B cell (primary cell): ENCODE measurements at places on chromosomes 2 and 18. TPM values are rescaled to one million over a fixed set of nuclear protein-coding genes. Genes with fewer than 3 reads are reported as not detected.
A peak's percentile ranks its signal among the peaks of the same experiment; 100 is the strongest.

GRCh38 chr2:28755421-28755820 is 3.8 kb downstream of the PPP1CB start:
- no peak for DNase-seq

DNA sequence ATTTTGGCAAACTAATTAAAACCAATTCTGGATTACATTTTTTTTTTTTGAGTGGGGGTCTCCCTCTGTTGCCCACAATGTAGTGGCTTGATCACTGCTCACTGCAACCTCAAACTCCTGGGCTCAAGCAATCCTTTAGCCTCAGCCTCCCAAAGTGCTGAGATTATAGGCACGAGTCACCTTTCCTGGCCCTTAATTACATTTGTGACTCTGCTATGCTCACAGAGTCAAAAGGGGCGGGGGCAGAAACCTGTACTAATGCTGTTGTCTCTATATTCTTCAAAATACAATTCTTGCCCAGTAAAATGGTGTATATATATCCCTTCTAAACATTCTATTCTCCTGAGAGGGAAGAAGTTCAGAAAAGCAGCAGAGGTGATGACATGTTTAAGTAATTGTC is 23.2 kb downstream of the PRKD3 start:
- DNase-seq, result no peak

DNA sequence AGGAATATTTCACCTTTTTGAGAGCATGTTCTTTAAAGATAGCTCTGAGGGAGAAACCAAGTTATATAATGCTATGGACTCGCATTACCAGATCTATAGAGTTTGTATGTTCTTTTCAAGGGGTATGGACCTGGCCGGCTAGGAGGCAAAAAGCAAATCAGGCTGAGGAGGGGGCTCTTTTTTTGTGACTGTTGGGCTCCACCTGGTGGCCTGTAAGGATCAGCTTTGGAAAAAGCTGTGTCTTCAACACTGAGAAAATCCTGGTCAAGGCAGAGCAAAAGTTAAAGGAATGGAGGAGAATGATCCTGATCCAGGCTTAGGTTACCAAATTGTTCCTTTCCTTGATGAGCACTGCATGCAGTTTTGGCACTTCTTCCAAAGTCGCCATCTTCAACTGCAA is 180.5 kb downstream of the DIS3L2 start:
- DNase-seq, result peak; percentile 35

DNA sequence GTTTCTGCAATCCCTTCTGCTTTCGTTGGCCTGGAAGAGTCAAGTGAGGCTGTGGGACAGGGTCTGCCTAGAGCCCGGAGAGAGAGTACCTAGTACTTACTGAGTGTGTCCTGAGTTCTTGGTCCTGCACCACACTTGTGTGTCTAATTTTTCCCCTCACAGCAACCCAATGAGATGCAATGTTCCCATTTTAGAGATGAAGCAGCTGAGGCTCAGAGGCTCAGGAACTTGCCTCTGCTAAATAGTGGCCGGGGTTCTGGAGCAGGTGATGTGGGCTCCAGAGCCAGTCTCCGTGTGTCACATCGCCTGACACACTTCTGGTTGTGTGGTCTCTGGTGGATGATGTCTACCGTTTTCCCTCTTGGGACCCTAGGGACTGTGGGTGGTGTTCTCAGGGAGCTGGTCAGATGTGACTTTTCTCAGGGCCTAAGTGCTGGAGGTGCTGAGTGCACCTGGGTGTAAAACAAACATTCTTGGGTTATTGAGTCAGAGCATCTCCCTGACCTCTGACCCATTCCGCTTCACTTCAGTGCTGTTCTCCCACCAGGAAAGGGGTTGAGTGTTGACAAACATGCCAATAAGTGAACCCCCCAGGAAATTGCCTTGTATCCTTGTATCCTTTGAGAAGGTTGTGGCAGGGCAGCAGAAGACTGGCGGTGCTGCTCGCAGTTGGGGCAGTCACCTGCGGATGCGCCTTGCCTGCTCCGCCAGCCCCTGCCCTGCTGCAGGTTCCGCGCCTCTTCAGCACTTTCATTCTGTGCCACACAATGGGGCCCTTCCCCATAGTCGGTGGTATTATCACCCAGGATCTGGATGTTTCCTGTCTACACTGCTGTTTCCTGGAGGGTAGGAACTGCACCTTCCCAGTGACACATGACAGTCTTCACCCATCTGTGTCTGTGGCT is 32.1 kb downstream of the HK2 start:
- DNase-seq, result no peak

DNA sequence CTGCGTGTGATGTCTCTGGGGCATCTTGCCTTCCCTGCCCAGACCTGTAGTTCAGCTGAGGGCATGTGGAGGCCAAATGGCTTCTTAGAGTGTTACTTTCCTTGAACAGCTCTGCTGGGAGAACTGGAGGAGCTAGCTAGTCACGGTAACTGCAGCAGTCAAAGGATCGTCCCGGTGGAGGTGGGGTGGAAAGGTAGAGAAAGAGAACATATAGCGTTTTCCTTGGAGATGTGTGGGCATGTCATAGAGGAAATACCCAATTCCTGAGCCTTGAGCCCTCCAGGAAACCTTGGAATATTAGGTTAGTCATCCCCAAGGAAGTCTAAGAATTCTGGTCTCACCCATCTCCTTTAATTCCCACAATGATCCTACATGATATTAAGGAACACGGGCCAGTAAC is 33.5 kb upstream of the IL37 start:
- no peak for DNase-seq

- no peak for DNase-seq
Measured at GRCh38 chr2:32404691-32405090, 47.9 kb downstream of the BIRC6 start.

DNA sequence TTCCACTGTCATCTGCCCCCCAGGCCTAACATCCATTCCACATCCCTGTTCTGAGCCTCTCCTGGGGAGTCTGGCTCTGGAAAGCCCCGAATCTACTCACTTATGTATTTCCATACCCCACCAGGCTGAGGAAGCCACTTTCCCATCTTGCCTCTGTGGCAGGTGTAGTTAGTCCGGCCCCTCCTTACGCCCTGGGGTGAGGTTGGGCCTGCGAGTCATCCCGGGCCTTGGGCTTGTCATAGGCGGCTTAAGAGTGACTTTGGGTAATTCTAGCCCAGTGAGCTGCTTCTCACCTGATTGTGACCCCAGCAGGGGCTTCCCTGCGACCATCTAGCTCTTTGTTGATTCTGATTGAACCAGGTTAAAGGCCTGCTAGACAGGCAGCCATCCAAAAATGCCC is 21.1 kb downstream of the PCARE start:
- DNase-seq, result no peak

DNA sequence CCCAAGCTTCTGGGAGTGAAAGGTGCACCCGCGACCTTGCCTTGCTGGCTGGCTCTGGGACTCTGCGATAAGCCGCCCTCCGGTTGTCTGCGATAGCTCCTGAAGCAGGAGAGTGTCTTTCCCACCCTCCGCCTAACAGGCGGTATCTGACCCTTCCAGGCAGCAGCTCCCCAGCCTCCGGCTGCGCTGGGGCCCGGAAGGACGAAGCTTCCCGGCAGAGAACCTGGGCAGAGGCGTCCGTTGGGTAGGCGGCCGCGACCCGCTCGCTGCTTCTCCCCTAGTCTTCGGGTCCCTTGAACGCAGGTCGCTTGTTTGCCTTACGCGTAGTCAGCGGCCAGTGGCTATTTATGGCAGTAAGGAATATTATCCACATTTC is 446 bp upstream of the RHBDD1 start:
- no peak for DNase-seq

GRCh38 chr2:25570161-25570845 is 103.1 kb downstream of the DTNB start:
- no peak for DNase-seq

- DNase-seq, result no peak
Measured at GRCh38 chr2:105085525-105085924, 47.7 kb downstream of the MRPS9 start.

DNA sequence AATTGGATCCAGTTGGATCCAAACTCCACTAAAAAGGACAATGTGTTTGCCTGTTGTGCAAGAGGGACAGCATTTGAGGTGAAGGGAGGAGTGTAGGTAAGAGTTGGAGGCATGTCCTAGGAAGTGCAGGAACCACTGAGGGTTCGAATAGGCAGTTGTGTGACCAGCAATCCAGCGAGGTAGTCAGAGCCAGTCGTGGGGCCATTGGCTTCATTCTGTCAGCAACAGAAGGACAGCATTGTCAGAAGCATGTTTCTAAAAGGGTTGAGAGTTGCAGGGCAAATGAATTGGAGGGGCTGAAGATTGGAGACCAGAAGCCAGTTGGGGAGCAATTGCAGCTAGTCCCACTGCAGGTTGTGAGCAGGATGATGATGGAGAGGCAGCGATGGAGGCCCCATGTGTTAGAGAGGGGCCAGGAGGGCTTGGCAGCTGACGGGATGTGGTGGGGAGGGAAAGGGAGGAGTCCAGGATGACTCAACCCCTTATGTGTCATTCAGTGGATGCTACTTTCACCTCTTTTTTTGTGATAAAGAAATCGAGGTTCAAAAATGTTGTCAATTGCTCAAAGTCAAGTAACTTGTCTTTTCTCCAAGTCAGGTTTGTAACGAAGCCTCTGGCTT is 96.7 kb upstream of the SIX3 start:
- DNase-seq, result no peak

GRCh38 chr2:117065912-117066311 is 748.6 kb upstream of the DDX18 start:
- DNase-seq, result no peak

DNA sequence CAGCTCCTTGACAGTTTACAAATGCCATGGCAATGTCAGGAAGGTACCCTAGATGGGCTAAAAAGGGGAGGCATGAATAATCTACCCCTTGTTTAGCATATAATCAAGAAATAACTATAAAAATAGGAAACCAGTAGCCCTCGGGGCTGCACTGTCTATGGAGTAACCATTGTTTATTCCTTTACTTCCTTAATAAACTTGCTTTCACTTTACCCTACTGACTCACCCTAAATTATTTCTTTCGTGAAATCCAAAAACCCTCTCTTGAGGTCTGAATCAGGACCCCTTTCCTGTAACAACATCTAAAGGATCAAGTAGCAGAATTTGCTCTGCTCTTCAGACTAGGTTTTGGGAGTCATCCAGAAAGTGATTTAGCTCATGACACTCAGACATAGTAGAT is 43.7 kb downstream of the CD8B2 start:
- no peak for DNase-seq

DNA sequence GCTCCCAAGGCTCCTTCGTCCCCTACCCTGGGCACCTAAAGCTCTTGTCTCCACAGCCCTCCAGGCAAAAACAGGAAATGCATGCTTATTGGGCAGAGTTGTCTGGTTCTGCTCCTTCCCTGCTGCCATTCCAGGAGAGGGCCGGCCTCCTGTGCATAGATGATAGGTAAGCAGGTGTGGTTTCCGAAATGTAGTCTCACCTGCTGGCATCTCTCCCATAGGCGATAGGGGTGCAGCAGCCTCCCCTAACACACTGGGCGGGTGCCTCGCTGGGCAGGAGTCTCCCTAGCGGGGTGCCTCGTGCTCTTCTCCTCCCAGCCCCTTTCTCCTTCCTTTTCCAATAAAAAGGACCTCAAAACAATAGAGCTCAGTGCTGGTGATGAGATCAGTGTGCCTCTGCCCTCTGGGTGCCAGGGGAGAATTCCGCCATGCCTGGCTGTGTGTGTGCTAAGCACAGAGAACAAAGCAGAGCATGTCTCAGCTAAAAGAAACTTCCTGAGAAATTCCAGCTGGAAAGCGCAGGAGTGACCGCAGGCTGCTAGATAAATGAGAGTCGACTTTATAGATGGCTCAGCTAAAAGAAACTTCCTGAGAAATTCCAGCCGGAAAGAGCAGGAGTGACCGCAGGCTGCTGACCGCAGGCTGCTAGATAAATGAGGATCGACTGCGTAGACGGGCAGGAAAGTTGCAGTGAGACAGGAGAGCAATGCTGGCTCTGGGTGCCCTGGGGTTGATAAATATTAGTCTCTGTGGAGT is 11.3 kb upstream of the PXDN start:
- no peak for DNase-seq

DNA sequence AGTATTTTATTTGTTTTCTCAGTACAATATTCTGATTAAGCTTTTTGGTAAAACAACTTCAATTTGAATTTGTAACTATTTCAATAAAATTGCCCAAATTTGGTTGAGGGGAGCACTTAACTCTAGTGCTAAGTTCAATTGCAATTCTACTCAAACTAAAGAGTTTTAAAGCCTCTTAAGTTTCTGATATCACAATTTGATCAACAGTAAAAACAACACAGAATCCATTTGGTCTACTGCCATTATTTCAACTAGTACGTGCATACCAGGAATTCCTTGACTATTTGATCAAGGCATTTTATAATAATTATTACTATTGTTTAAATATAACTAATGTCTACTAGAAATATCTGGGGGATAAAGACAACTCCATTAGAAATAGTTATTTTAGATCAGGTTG is 150.9 kb downstream of the ROCK1 start:
- no peak for DNase-seq

- DNase-seq, result no peak
Measured at GRCh38 chr18:79570266-79571201, 109.1 kb upstream of the CTDP1 start.

DNA sequence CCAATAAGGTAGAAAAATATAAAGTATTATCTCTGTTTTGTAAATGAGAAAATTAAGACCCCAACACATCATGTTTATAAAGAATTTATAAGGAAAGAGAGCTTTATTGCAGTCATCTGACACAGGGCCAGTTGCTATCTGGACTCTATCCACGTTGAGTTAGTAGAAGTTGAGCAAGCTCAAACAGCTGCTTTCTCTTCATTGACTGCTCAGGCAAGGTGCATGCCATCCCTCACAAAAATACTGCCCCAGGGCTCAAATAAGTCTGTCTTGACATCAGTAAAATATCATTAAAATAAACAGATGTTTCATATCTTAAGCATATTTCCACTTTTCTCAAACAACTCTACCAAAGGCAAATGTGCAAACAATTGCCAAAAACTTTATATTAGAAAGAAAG is 14.8 kb downstream of the COL5A2 start:
- no peak for DNase-seq

DNA sequence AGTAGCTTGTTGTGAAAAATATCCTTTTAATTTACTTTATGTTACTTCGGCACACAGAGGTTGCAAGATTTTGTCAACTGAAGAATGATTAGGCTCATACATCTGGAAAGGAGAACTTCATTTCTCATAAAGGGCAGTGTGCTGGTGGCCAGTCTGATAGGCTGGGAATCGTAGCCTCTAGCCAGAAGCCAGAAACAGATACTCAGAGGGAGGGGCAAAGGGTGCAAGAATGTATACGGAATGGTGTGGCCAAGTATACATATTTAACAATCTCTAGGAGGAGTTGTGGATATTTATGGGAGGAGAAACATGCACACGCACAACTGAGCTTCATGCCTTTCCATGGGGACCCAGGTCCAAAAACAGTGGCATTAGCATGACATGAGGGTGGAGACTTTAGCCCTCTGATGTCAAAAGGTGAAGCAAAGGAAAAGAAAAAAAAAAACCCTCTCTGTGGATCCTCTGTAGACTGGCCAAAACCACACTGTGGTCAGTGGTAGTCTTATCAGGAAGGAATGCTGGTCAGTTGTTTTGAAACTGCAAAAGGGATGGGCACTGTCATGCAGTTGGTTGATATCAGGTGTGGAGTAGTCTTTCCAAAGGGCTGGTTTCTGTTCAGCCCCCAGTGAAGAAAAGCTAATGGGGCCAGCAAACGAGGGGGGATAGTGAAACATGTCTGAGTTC is 34.9 kb upstream of the APCDD1 start:
- DNase-seq, result no peak

PCARE gene
- total RNA-seq, result not detected in 2 replicates

UGT1A6 gene
- not detected in 2 replicates for total RNA-seq

KCNG3 gene
- not detected in 2 replicates for total RNA-seq

C1QL2 gene
- not detected in 2 replicates for total RNA-seq

ALLC gene
- total RNA-seq, result not detected in 2 replicates

RTP5 gene
- not detected in 2 replicates for total RNA-seq

SCN3A gene
- total RNA-seq, result 6.0 and 6.1 TPM in 2 replicates

MYO7B gene
- 2.6 and 5.0 TPM in 2 replicates for total RNA-seq

MTIF2 gene
- 36.7 and 37.4 TPM in 2 replicates for total RNA-seq

IL36RN gene
- not detected in 2 replicates for total RNA-seq

ADAM23 gene
- 1.3 and 1.7 TPM in 2 replicates for total RNA-seq

ARMC9 gene
- total RNA-seq, result 5.2 and 5.4 TPM in 2 replicates
